Naive thymus-derived CD4-positive, alpha-beta T cell (primary cell): ENCODE measurements at places on chromosomes 7 and 10. TPM values are rescaled to one million over a fixed set of nuclear protein-coding genes. Genes with fewer than 3 reads are reported as not detected.

GRCh38 chr10:19048891-19049290 is 290 bp downstream of the MALRD1 start:
- DNase-seq: no peak

- no peak for DNase-seq
These were observed 38.7 kb downstream of the DAGLB start for GRCh38 chr7:6409091-6409490.

GRCh38 chr7:24706211-24707170 is 50.8 kb downstream of the GSDME start:
- DNase-seq: no peak

- DNase-seq: no peak
These were observed 66.4 kb upstream of the FGFR2 start for GRCh38 chr10:121664671-121665070.

GRCh38 chr10:99975942-99976809 is 33.6 kb downstream of the DNMBP start:
- no peak for DNase-seq

DNA sequence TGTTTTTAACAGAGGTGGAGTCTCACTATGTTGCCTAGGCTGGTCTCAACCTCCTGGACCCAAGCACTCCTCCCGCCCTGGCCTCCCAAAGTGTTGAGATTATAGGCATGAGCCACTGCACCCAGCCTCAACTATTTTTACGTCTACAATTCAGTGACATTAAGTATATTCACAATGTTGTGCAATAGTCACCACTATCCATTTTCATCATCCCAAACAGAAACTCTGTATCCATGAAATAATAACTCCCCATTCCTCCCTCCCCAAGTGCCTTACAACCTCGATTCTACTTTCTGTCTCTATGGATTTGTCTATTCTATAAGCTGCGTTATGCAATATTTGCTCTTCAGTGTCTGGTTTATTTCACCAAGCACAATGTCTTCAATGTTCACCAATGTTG is 20.3 kb upstream of the ZNRF2 start:
- no peak for DNase-seq

GRCh38 chr10:130455111-130455695 is 319.0 kb downstream of the GLRX3 start:
- DNase-seq: no peak

GRCh38 chr7:143882604-143883078 is 19.3 kb downstream of the TCAF1 start:
- no peak for DNase-seq

DNA sequence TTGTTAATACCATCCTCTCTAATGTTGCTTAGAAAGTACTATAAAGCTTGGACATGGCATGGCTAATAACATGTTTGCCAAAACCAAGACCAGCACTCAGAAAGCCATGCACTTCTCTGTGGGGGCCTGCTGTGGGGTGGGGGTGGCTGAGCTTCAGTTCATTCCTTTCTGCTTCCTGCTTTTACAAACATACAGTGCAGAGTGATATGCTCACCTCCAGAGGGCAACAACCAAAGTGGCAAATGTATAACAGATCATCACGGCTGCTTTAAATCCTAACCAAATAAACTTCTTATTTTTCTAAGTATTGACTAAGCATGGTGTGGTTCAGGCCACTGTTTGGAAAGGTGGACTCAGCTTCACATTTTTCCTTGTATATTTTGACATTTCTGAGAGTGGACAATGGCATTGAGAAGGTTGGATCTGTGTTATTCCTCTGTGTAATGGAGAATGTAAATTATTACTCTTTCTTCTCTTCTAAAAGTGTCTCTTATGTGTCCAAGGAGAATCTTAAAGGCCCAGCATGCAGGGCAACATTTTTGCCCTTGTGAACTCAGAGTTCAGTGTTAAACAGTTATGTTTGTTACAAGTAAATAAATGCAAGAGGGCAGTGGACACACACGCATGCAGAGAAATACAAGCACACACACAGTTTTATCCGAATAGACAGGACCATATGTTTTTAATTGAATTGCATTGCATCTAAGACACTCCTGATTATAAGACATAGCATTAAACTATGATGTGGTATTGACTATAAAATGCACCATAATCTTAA is 186.1 kb downstream of the HERPUD2 start:
- DNase-seq: no peak

- no peak for DNase-seq
These were observed 106.8 kb downstream of the ANK3 start for GRCh38 chr10:60282771-60283353.

DNA sequence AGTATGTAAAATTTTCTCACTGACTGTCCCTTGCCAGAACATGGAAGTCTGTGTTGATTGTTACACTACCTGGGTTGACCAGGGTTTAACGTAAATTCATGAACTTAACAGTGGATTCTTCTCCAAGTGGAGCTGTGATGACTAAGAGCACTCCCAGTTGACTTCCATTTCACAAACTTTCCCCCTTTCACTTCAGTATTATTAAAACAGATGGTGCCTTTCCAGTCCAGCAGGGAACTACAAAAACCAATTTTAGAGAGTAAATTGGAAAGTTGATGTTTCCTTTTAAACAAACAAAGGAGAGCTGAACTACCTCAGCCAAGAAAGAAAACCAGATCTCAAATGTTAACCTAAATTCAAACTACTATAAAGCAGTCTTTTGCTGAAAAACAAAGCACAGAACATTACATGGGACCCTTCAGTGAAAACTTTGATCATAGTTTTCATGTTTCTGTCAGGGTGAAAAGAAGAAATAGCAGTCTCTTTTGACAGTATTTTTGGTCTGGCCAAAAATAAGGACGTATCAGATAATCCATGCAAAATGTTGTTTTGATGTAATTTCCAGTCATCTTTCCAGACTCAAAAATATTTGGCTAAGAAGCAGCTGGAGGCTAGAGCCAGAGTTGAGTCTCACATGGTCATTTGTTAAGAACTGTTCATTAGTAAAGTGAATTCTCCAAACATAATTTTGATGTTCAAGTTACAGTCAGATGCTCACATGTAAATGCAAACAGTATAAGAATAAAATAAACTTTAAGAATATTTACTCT is 479.9 kb upstream of the AKR1E2 start:
- DNase-seq: no peak

DNA sequence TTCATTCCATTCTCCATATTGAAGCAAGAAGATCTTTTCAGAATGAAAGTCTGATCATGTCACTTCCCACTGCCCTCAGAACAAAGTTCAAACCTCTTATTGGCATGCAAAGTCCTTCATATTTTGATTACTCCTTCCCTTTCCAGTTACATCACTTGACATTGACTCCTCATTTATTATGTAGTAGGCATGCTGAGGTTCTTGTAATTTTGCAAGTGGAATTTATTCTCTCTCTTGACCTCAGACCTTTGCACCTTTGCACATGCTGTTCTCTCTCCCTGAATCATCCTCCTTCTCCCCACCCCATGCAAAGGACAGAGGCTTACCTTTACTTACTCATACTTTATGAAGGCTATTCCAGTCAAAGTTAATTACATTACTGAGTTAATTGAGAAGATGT is 13.0 kb downstream of the ITPRID1 start:
- DNase-seq: no peak

- no peak for DNase-seq
These were observed 9.7 kb downstream of the TM9SF3 start for GRCh38 chr10:96577069-96577468.

GRCh38 chr10:6052247-6053221 is 9.6 kb downstream of the IL2RA start:
- peak; percentile 72 for DNase-seq

GRCh38 chr7:35721288-35721687 is 26.4 kb upstream of the HERPUD2 start:
- no peak for DNase-seq

GRCh38 chr7:149293946-149294633 is 32.1 kb downstream of the ZNF783 start:
- DNase-seq: no peak

- no peak for DNase-seq
These were observed 15.6 kb upstream of the TAS2R41 start for GRCh38 chr7:143462045-143462444.

GRCh38 chr10:112210666-112211065 is 27.1 kb upstream of the GPAM start:
- DNase-seq: no peak

DNA sequence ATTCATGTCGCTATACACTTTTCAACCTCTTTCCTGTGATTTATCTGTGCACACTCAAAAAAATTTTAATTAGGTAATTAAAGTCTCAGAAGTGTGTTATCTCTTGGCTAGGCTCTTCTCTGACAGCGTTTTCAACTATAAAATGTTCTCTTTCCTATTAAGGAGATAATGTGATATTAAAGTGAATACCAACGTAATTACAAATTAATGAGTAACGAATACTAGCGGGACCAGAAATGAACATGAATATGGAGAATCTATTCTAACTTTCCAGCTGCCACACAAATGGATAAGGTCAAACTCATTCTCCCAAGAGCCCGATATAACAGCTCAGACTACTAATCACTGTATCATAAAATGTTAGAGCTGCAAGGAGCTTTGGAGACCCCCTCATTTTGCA is 12.0 kb downstream of the COL1A2 start:
- no peak for DNase-seq

- no peak for DNase-seq
These were observed 2.2 kb downstream of the STRA8 start for GRCh38 chr7:135235841-135236240.

DNA sequence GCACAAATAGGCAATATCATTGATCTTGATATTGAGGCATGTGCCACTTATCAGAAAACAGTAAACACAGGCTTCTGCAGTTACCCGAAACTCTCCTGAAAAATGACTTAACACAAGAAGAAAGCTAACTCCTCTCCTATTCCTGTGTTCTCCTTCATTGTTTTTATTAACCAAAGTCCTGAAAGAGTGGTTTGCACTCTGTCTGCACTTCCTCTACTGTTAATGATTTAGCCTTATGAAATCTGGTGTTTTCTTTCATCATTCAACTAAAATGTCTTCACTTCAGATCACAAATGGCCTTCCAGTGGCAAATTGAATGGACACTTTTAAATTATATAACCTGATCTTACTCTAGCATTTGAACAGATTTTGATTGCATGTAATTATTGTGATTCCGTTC is 630.6 kb upstream of the PHF14 start:
- DNase-seq: no peak

DNA sequence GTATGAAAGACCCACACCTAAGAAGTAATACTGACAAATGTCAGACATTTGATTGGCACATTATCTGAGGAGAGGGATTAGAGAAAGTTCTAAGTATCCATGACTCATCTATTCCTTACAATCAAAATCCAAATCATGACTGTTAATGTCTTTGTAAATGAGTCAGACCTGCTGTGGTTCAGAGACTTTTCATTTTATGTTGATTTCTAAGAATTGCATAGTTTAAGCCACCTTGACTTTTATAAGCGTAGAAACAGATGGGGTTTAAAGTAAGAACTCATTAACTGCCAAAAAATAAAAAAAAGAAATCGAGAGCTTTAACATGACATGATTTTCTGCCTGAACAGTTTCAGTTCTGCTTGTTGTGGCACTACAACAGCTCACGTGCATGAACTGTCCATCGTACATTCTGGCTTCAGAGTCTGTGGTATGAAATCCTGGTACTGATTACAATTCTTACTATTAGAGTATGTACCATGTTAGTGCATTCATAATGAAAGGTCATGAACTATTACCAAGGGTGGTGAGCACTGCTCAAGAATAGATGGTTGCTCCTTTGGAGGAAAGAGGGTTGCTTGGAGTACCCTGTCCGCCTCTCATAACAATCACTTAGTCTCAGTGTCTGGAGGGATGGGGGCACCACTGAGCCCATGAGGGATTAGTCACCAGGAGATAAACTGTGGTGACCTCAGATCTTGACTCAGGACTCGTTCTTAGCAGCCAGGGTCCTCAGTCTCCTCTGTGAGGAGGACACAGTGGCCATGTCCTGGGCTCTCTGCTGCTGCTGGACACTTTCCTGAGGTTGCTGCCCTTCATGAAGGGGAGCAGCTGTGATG is 42.2 kb downstream of the ACSM6 start:
- no peak for DNase-seq

DNA sequence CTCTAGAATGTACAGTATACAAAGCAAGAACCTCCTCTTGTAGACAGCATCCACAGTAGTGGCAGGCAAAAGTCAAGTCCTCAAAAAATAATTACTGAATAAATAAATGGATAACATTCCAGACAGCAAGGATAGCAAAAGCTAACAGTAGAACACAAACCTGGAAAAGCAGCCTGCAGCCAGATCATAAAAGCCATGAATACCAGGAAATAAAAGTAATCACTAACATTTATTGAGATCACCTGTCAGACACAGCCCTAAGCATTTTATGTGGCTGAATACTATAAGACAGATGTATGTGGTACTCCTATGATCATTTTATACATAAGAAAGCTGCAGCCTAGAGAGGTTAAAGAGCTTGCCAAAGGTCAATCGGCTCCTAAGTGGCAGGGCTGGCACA is 34.0 kb downstream of the CUL2 start:
- no peak for DNase-seq

DNA sequence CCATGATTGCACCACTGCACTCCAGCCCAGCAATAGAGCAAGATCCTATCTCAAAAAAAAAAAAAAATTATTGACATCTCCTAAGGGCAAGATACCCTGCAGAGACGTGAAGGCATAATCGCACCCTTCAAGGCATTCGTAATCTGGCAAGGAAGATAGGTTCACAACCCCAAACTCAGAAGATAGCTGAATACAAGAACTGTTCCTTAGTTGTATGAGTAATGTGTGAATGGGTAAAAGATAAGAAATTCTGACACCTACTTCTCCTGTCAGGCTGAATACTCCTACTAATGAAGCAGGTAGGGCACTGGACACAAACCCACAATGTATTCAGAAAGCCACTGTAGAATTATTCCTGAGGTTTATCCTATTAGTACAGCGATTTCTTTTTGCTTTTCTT is 882.4 kb upstream of the AUTS2 start:
- no peak for DNase-seq

PIP gene
- not detected for polyA plus RNA-seq

ZNF680 gene
- polyA plus RNA-seq: 9.1 TPM

ZNF735 gene
- not detected for polyA plus RNA-seq

TAC1 gene
- polyA plus RNA-seq: not detected

TEX47 gene
- polyA plus RNA-seq: not detected

KCNH2 gene
- polyA plus RNA-seq: 5.2 TPM
